ENCODE measurements at places on chromosomes 6 and 20.

DNA sequence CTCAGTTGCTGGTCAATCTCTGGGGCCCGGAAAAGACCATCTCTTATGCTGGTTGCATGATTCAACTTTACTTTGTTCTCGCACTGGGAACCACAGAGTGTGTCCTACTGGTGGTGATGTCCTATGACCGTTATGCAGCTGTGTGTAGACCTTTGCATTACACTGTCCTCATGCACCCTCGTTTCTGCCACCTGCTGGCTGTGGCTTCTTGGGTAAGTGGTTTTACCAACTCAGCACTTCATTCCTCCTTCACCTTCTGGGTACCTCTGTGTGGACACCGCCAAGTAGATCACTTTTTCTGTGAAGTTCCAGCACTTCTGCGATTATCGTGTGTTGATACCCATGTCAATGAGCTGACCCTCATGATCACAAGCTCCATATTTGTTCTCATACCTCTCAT is 4.3 kb downstream of the OR2J3 start:
- no peak for DNase-seq

DNA sequence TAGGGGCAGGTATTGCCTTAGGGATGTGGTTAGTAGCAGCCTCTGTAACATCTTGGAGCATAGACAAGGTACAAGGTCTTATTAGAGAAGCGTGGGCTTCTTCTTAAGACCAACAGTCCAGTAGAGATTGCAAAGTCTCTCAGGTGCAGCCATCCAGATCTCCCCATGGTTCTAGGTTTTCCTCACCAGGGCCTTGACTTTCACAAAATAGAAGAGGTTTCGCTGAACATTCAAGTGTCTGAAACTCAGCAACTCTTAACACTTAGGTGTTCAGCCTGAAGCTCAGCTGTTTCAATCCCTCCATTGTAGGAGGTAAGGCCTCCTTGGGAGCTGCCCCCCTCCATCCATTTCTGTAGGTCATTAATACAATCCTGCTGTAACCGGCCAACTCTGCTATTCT is 44.4 kb downstream of the GOPC start:
- DNase-seq: no peak

DNA sequence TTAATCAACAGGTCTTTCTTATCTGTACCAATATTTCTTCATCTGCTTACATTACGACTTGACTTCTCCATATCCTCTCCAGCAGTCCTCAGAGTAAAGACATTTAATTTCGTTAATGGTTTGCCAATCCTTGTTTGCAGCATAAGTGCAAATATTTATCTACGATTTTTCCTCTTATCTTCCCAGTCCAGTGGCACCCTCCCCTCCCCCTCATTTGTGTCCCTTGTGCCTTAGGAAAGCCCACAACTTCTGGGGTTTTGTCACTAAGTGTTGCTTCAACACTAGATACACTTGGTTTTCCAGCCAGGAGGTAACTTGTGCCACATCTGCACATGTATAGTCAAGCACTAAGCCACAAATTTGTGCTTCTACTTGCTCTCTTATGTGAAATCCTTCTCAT is 327.2 kb downstream of the CBLN4 start:
- DNase-seq: no peak

DNA sequence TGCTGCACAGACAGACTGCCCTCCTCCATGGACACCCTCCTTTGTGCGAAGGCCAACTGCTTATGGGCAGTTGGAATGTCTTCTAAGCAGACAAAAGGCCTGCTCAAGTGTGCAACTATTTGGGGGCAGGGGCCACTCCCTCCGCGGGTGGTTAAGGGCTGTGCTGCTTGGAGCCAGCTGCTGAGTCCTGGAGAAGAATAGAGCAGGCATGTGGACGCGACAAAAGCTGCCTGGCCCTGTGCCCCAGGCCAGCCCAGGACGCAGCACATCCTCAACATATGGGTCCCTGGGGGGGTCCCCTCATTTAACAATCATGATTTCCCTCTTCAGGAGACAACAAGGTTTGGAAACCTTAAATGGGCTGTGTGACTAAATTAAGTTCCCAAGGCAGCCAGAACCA is 45.5 kb upstream of the ENTPD6 start:
- no peak for DNase-seq

DNA sequence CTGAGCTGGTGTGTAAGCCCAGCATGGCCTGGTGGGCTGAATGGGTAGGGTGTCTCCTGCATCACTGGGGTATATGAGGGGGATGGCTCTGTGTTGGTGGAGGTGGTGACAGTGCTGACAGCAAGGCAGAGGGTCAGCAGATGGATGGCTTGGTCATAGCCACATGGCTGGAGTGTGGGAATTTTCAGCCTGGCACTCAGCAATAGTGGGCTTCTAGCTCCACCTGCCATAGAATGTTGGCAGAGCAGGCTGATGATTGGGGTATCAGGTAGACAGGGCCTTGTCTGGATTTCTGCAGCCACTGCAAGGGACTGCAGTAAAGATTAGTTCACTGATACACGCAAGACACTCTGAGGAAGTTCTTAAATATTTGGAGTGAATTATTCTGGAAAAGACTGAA is 137.5 kb upstream of the BACH2 start:
- DNase-seq: no peak

GRCh38 chr20:63945921-63946920 is 10.0 kb downstream of the UCKL1 start:
- DNase-seq: no peak

- DNase-seq: no peak
Measured at GRCh38 chr6:33075568-33076405, at the start of gene HLA-DPB1. TSS of gene HLA-DPB1 (plus strand) at chr6:33075990. CDS start at chr6:33076042, 52 bp downstream.

DNA sequence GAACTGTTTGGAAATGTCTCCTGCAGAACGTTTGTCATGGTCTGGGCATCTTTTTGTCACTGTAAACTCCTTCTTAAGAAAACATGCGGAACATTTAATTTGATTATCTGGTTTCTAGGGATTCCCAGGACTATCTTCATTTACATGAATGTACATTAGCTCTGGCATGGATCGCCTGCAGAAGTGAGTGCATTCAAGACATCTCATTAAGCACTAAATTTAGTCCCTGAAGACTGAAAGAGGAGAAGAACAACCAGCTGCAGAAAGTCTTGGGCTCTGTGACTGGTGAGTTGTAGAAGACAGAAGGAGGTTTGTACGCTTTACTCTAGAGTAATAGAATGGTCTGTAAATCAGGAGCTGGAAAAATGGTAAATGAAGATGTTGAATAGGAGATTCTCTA is 540.7 kb downstream of the BCKDHB start:
- DNase-seq: no peak

DNA sequence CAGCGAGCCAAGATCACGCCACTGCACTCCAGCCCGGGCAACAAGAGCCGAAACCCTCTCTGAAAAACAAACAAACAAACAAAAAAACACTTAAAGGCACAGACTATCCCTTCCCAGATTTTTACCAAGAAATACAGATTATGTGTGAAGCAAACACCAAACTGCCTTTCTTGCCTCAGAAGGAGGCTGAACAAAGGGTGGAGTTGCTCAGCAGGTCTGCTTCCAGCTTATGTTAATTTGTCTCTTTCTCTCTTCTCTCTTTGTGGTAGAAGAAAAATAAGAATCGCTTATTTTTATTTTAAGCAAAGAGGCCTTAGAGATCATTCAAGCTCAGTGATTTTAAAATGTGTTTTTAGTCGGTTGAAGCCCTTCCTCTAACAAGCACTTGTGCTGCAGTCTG is 14.2 kb downstream of the TUBB2A start:
- no peak for DNase-seq
